ENCODE measurements at places on chromosomes 6 and 20.
A peak's percentile ranks its signal among the peaks of the same experiment; 100 is the strongest.

GRCh38 chr20:44448753-44449546 is 26.7 kb upstream of the TTPAL start:
- peak; percentile 29 for DNase-seq

DNA sequence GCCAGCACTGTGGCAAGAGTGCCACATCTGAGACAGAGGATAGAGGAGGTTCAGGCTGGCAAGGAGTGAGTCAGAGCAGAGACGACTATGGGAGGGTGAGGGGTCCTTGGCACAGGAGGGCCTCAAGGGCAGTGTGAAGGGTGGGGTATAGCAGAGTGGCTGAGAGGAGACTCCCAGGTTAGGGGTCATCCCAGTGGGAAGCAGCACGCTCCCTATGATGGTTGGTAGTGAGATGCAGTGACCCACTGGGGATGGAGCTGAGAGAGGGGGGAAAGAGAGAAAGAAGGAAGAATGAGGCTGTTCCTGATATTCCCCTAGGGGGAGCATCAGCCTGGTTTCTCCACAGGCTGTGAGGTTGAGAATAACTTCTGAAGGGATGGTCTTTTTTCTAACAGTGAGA is 97.3 kb downstream of the INSM1 start:
- DNase-seq, result peak; percentile 14

- DNase-seq, result no peak
These were observed 671.4 kb downstream of the RFPL4B start for GRCh38 chr6:113018351-113019151.

DNA sequence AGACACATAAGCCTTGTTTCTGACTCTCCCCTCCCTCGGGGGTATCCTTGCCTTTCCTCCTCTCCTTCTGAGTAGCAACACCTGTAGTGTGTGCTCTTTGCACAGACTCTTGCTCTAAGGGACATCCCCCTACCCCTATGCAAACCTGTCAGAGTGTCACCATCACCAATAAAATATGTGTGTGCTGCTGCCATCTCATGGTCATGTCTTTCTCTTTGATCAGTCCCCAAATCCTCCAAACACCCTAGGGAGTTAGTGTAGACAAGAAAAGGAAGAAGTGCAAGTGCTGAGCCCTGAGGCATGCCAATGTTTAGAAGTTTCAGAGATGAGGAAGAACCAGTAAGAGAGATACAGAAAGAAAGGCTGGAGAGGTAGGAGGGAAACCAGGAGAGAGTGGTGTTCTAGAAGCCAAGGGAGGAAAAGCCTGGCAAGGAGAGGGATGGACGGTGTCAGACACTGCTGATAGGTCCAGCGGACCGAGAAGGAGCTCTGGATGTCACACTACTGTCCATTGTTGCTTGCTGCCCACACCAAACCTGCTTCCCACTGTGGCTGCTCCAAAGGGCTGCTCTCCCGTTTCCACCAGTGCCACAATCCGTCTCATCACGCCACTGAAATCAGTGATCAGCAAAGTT is 16.4 kb downstream of the TRMT6 start:
- no peak for DNase-seq

DNA sequence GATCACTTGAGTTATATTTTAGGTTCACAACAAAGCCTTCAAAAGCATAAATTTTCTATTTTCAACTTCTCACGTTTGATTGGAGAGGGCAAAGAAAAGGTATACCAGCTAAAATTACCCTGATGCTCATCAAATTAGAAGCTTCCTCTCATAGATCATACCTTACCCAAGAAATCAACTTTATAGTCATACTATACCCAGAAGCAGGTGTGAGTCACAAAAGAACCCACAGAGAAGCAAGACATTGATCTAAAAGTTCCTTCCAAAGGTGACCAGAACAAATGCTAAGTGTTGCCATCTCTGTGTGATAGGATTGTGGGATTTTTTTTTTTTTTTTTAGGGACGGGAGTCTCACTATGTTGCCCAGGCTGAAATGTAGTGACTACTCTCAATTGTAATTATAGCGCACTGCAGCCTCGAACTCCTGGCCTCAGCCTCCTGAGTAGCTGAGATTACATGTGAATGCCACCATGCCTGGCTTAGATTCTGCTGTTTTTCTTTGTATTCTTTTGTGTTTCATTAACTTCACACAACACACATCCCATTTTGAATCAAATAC is 3.3 kb downstream of the EIF2S2 start:
- no peak for DNase-seq

DNA sequence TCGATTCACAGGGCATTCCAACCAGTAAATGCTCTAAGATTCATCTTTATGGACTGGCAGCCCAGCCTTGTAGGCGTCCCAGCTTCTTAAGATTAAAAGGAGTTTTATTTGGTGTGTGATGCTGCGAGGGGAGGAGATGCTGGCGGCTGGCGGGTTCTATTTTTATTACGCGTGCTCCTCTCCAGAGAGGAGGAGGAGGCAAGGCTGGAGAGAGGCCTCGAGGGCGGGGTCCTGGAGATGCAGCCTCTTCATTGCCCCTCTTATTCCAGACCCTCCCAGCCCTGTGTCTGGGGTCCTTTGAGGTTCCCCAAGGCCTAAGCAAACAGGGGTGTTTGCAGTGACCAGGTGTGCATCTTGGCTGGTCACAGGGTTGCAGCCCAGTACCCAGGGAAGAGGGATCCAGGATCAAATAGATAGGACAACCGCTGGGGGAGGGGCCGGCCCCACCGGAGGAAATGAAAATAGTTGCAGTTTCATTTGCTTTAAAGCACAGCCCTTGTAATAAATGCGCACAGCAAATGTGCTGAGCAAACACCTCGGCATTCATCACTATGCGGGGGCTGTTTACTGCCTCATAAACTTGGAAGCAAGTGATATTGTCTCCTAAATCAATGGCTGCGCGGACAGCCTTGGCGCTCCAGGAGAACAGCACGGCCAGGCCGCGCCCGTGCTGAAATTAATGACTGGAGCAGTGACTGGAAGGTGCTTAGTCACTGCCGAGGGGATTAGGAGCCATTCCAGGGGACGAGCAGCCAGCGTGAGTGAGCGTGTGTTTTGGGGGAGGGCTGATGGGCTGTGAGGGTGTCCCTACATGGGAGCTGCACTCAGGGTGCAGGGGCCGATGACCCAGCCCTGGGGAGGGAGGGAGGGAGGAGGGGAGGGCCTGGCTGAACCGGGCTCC is 83.0 kb downstream of the TMEM242 start:
- DNase-seq, result no peak

DNA sequence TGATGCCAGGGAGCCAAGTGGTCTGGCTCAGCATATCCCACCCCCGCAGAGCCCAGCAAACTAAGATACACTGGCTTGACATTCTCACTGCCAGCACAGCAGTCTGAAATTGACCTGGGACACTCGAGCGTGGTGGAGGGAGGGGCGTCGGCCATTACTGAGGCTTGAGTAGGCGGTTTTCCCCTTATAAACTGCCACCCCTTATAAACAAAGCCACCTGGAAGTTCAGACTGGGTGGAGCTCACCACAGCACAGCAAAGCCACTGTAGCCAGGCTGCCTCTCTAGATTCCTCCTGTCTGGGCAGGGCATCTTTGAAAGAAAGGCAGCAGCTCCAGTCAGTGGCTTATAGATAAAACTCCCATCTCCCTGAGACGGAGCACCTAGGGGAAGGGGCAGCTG is 19.4 kb downstream of the TINAG start:
- DNase-seq, result no peak

DNA sequence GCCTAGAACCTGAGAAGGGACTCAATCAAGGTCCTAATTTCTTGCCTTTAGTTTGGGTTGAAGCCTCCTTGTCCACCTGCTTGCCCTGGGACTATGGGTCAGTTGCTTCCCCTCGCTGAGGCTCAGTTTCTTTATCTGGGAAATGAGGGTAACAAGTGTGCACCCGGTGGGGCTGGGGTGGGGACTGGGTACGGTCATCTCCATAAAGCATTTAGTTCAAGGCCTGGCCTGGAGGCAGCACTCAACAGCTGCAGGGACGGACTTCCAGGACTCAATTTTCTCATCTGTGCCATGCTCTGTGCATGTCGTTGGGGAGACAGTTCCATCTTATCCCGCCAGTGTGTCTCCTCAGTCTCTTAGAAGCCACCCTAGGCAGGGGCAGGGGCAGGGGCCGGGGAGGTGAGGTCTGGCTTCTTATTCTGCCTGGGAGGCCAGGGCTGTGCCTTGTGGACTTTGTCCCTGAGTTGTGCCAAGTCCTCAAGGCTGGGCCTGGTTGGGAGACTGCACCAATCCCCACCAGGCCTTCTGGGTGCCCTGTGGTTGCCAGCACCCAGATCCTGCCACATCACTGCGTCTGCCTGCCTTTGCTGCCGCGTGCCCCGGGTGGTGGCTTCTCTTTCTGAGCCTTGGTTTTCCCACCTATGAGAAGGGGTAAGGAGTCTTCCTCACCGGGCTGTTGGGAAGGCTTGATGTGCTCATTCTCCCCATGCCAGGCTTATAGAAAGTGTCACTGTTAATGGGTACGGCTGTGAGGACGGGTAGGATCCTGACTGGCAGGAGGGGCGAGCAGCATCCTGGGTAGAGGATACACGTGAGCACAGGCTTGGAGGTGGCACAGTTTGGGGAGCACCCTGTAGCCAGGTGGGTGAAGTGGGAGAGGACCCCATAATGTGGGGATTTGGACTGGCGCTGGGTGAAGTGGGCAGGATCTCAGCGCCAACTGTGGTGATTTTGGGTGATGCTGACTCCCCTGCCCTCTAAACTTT is 8.6 kb downstream of the SRC start:
- DNase-seq, result no peak

- no peak for DNase-seq
These were observed 140.1 kb upstream of the PTPN1 start for GRCh38 chr20:50370036-50370566.

DNA sequence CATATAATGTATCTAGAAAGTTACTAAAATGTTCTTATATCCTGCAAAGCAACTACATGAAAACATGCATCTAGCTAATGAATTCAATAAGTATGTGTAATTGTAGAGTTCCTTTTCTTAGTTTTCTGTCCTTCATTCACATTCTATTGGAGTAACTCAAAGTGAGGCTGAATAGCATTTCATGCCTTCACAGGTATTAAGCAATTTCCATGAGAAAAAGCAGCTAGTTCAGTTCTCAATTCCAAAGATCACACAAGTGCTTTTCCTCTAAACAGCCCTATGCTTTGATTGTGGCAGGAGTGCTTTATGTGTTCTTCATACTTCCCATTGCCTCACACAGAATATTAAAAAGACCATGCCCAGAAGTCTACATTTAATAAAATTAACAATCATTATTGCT is 274.9 kb downstream of the RFPL4B start:
- no peak for DNase-seq

DNA sequence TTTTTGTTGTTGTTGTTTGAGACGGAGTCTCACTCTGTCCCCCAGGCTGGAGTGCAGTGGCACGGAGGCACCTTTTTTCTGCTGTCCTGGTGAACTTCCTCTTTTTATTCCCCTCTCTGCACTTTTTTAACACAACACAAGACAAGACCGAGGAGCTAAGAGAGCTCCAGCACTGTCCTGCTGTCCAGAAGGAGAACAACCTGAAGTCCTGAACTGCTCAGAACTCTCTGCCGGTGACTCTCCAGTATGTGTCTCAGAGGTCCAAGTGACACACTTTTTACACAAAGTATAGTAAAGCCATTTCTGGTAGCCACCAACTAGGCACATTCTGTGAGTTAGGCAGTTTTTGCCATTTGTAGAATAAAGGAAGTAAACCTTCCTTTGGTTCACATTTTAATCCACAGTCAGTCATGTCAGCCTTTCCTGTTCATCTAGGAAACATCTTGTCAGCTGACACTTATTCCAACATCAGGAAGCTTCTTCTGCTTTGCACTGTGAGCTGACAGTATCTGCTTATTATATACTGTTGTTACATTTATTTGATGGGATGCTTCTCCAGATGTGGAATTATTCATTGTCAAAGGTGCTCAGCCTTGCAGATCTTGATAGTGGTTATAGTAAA is 28.1 kb upstream of the TXNDC5 start:
- DNase-seq, result no peak

- DNase-seq, result no peak
These were observed 17.0 kb downstream of the MCM8 start for GRCh38 chr20:5967469-5967868.

DNA sequence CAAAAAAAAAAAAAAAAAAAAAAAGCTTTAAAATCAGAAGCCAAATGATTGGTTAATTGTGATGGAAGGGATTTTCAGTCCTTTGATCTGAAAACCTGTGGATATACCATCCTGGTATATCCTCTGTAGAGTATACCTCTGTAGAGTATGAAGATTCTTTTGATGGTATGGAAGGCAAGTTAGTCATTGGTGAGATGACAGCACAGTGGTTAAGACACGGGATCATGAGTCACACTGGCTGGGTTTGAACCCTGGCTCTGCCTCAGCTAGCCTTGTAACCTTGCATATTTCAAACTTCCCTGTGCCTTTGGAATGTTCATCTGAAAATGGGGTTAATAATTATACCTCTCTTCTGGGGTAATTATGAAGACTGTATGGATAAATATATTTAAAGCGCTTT is 179.3 kb downstream of the CARMIL1 start:
- DNase-seq, result no peak

DNA sequence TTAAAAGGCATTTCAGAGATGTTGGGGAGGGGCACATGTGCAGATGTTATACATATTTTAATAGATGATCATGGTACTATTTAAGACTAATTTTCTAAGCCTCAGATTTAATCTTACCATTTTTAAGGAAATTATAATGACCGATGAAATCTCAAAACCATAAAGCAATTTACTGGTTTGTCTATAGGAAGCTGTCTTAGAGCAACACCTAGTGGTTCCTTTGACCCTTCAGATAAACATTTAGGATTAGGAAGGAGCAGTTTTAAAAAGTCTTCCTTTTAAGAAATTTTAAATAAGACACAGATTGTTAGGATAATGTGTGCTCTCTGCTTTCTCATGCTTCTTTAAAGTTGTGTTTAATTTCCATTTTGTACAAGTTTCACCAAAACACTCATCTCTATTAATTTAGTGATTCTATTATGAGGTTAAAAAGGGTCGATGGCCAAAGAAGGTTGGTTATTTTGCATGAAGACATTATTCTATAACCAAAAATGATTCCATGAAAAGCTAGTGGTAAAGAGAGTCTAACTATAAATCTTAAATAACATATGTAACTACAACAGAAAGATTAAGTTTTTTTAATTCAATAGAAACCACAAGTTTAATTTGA is 376.4 kb downstream of the HACE1 start:
- no peak for DNase-seq

- DNase-seq, result no peak
These were observed 9.6 kb upstream of the SLC2A10 start for GRCh38 chr20:46699651-46700359.

GRCh38 chr20:35616465-35617396 is 1.1 kb downstream of the SPAG4 start:
- peak; percentile 74 for DNase-seq

GRCh38 chr20:59718751-59719150 is 114.4 kb downstream of the PHACTR3 start:
- DNase-seq, result no peak

GRCh38 chr6:129946439-129947140 is 71.8 kb upstream of the L3MBTL3 start:
- DNase-seq, result no peak
